Stimulated activated CD4-positive, alpha-beta T cell treated with anti-CD3 and anti-CD28 coated beads, Interleukin-12 subunit alpha, Interleukin-12 subunit beta, amount 100 ng/mL, for 4 hours (primary cell): ENCODE measurements at places on chromosomes 3 and 15.

DNA sequence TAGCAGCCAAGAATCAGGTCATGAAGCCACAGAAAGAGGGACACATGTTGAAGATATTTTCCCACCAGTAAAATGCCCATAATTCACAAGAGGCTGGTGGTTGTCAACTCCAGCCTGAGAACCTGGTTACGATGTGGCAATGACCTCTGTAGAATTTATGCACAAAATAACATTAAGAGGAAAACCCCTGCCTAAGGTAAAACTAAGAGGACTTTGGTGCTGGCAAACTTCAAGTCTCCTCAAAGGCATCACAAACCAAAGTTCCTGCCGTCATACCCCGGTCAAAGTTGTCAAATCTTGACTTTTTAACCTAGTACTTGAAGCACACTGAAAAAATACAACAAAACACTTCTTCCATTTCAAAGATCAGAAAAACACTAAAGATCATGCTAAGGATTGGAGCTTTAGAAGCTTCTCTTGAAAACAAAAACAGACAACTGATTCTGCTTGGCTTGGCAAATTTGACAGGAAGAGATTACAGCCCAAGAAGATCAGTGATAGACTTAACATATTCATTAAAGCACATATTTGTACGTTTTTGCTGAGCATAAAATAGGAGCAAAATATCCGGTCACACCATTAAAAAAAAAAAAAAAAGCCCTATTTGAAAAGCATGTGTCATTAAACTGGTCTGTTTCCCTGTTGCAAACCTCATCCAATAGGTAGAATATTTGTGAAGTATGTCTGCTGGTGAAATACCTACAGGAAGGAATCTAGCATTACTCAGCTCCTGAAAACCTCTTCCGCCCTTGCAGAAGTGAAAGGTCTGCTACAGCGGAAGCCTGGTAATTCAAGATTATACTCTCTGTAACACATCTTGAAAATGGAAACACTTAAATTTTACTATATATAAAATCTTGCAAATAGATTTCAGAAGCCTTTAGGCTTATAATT, 22.8 kb downstream of the EIF4E3 start:
- no peak for DNase-seq

GRCh38 chr15:75349851-75350588, 3.2 kb downstream of the NEIL1 start:
- no peak for DNase-seq

- DNase-seq: peak; percentile 21
Measured at GRCh38 chr3:13352621-13353131, 67.4 kb downstream of the NUP210 start.

DNA sequence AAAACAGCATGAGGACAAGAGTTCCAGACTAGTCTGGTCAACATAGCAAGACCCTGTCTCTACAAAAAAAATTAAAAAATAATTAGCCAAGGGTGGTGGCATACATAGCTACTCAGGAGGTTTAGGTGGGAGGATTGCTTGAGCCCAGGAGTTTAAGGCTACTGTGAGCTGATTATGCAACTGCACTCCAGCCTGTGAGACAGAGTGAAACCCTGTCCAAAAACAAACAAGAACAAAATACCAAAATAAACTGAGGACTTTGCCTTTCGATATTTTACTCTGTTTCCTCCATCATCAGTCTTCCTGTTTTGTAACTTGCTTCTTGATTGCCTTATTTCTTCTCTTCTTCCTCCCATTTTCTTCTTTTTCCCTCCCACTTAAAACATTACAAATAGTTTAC, 504.4 kb downstream of the ROBO1 start:
- DNase-seq: no peak

GRCh38 chr3:52546111-52546901, 9.9 kb downstream of the UQCC5 start:
- no peak for DNase-seq

GRCh38 chr3:37864904-37865303, 3.2 kb downstream of the CTDSPL start:
- DNase-seq: no peak

GRCh38 chr3:181919375-181919774, 207.7 kb downstream of the SOX2 start:
- no peak for DNase-seq

- DNase-seq: no peak
Measured at GRCh38 chr15:25869701-25870100, 6.6 kb upstream of the ATP10A start.

DNA sequence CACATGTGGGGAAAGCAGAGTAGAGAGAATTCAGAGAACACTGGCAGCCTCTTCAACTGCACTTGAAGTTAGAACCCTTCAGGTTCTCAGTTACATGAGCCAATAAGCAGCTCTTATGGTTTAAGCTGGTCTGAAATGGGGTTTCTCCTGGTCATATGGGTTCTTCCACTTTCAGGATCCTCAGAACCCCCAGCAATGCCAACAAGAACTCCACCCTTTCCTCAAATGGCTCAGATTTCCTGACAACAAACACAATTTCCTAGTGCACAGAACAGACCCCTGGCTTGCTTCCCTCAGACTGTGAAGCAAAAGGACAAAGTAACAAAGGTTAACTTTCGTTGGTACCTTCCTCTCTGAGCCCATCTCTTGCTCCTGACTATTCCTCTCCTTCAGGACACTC, 23.9 kb upstream of the FRMD4B start:
- DNase-seq: no peak

- no peak for DNase-seq
Measured at GRCh38 chr15:96181873-96182301, 148.6 kb upstream of the NR2F2 start.

GRCh38 chr3:142595581-142595950, 627 bp upstream of the PLS1 start:
- DNase-seq: no peak

- DNase-seq: no peak
Measured at GRCh38 chr3:177860184-177860583, 662.9 kb upstream of the TBL1XR1 start.

DNA sequence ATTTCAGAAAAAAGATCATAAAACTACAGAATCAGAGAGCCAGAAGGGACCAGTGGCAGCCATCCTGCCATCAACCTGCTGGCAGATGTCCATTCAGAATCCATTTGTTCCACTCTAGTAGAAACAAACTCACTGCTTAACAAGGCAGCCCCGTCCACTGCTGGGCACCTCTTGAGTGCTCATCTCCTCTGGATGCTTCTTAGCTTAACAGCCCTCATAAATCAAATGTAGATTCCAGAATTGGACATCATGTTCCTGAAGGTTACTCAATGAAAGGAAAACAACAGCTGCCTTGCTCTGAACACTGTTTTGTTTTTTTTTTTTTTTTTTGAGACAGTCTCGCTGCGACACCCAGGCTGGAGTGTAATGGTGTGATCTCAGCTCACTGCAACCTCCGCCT, 37.3 kb downstream of the ABCC5 start:
- DNase-seq: no peak

- DNase-seq: no peak
Measured at GRCh38 chr3:20608054-20608738, 422.2 kb upstream of the SGO1 start.

DNA sequence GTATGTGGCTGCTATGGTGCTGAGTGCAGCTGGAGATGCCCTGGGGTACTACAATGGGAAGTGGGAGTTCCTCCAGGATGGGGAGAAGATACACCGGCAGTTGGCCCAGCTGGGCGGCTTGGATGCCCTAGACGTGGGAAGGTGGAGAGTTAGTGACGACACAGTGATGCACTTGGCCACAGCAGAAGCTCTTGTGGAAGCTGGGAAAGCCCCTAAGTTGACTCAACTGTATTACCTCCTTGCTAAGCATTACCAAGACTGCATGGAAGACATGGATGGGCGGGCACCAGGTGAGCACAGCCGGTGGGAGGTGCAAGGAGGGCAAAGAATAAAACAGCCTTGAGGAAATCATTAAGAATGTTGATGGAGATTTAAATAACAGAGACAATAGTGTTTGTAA, 2.9 kb downstream of the ADPRH start:
- peak; percentile 11 for DNase-seq

DNA sequence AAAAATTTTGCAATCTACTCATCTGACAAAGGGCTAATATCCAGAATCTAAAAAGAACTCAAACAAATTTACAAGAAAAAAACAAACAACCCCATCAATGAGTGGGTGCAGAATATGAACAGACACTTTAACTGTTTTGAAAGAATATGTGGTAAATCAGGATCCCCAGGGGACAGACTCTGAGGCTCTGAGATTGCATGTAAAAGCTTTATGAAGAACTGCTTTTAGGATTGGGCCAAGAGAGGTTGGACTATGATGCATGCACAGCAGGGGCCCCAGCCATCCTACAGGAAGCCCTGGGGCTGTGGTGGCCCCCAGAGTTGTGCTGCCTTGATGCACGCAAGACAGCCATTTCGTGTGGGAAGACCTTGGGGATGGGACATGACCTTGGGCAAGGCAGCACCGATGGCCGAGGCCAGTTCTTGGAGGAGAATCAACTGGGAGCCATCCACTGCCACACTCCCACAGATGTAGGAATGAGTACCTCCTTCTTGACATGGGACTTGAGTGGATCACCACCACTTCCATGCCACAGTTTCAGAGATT, 298.1 kb upstream of the THBS1 start:
- no peak for DNase-seq

- DNase-seq: no peak
Measured at GRCh38 chr3:191148131-191148530, 50.9 kb upstream of the OSTN start.

GRCh38 chr3:168696051-168696450, 600.3 kb upstream of the GOLIM4 start:
- no peak for DNase-seq

- no peak for DNase-seq
Measured at GRCh38 chr3:127900536-127900935, 14.5 kb upstream of the KBTBD12 start.

DNA sequence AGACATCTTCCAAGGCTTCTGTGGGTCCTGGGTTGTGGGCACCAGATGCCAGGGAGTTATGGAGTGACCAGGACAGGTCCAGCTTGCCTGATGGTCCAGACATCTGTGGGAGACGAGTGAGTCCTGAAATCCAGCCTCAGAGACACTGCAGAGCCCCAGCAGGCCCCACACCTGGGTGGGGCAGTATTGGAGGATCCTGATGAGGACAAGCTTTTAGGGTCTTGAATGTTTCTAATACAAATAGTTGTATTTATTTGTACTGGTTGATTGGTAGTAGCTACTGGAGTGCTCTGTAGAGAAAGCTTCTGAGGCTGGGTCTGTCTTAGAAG, 67.5 kb upstream of the PRR23C start:
- no peak for DNase-seq

- no peak for DNase-seq
Measured at GRCh38 chr15:56286213-56286612, 42.5 kb upstream of the RFX7 start.

DNA sequence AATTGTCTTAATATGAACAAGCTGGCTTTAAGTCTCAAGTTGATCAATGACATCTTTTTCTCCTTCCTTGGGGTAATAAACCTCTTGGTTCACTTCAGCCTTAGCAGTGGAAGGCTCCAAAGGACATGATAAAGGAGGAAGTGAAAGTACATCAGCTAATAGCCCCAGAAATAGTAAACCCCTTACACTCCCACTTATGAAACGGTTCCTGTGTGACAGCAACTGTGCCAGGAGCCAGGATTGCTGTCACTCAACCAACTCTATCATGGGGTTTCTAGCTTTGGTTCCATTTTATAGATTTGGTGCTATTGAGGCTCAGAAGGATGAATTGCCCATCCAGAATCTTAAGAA, 216.7 kb downstream of the ABHD5 start:
- no peak for DNase-seq

DNA sequence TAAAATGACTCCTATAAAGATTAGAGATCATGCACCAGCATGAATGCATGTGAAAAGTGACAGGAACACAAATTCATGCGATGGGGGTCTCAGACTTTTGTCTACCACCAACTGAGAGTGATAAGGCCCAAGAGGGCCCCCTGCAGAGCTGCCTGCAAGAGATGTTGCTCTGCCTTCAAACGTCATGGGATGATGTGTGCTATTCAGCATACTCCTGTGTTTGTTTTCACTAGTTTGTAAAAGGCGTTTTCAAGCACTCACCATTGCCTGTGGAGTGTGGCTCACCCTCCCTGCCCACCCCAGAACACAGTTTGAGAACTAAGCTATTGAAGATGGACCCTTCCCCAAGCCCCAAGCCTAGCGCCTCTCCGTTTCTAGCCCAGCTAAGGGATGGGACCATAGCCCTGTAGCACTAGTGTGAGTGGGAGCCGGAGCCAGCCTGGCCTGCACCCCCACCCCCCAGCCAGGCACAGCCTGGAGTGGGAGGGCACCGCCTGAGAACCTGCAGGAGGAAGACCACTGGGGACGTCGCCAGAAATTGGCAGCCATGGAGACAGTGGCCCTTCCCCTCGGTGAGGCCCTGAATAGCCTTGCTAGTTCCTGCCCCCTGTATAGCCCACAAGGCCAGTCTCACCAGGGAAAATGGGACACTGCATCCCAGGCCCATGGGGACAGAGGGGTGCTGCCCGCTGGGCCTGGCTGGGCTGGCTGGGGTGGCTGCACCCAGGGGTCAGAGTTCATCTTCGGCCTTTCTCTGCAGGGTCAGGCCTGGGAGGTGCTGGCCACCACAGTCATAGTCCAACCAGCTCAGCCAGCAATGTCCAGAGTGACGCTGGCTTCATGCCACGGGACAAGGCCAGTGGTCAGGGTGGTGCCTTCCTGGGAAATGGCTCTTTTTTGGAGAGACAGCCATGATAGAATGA, 22.6 kb upstream of the KLF13 start:
- no peak for DNase-seq

- no peak for DNase-seq
Measured at GRCh38 chr3:126714276-126714900, 10.3 kb downstream of the CHCHD6 start.

GRCh38 chr15:40276927-40277326, 5.9 kb downstream of the ANKRD63 start:
- no peak for DNase-seq

DNA sequence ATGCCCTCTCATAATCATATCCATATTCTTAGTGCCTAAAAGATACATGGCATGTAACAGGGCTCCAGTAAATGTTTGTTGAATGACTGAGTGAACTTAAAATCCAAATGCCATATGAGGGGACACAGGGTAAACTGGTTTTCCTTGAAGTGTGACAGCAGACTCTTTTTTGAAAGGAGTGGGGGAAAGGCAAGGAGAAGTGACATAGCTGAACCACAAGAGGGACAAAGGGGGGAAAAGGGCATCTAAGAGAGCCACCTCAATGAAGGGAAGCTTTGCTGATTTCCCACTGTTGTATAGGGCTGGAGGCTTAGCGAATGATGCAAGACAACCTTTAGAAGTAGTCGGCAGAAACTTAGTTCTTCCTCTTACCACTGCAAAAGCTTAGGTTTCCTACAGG, 9.1 kb downstream of the TRIM42 start:
- DNase-seq: no peak

DNA sequence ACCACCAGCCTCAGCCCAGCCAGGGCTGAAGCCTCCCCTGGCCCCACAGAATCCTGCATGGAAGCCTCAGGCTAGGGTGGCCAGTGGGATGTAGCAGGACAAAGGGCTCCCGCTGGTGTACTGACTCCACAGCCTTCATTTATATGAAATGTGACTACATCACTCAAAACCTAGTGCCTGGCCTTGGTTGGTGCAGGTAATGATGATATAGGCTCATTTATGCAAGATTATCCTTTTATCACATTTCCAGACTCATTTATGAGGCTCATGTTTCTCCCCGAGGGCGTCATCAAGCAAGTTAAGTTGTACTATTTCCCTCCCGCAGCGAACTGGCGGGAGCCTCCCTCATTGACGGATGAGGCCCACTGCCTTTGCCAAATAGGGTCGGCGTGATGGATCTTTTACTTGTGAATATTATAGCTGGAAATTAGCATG, 179.1 kb upstream of the SMAD3 start:
- no peak for DNase-seq
